NCI-H1417 (cell line): ENCODE measurements at places on chromosomes 5 and 9.

DNA sequence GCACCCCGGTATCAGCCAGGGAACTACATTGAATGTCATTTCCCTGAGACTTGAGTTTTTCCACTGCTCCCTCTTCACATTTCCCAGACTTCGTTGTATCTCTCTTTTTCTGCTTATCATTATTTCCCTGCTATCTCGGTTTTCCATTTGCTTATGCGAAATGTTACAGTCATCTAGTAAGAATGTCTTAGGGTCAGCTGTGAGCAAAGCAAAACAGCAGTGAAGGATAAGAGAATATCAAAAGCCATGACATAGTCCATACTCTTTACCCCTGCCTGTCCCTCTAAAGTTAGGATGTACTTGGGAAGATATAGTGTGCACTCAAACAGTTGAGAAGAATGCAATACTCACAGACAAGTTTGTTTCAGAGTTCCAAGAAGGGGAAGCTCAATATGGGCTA is 88.7 kb downstream of the ITGA1 start:
- no peak for DNase-seq

- no peak for DNase-seq
Observed at GRCh38 chr5:152376886-152377285, 28.2 kb downstream of the NMUR2 start.

- no peak for DNase-seq
Observed at GRCh38 chr5:120532835-120533234, 68.7 kb downstream of the PRR16 start.

DNA sequence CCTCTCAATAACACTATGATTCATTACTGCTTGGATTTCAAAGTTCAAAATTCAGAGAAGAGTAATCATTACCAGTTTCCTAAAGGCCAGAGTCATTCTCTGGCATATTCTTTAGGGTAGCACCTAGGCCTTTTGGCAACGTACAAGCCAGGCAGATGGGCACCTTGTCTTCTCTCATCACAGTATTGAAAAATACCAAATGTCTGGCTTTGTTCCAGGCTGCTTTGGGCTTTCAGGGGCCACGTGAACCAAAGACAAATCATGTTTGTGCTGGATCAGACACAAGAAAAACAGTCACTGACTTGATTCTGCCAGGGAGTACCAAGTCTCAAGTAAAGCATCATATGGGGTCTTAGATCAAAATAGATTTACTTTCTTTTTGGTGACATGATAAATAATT is 15.5 kb downstream of the MEGF9 start:
- DNase-seq: no peak
